ENCODE measurements at places on chromosomes 11 and 22.

- no peak overlapping the region for H3K27ac ChIP-seq
- no peak overlapping the region for H3K4me3 ChIP-seq
- no peaks in the 10 kb centered on the region for H3K36me3 ChIP-seq
- H3K27me3 ChIP-seq = no peaks in the 10 kb centered on the region
- H3K4me1 ChIP-seq = no peaks in the 10 kb centered on the region
Measured at GRCh38 chr11:34830648-34831047, 85.5 kb downstream of the APIP start.

GRCh38 chr22:45996241-45997076 is 19.5 kb upstream of the WNT7B start:
- H3K36me3 ChIP-seq = no peaks in the 10 kb centered on the region
- no peaks in the 10 kb centered on the region for H3K27me3 ChIP-seq
- no peak for DNase-seq
- no peak overlapping the region for H3K4me3 ChIP-seq
- peaks cover 16% of the 10 kb centered on the region for H3K4me1 ChIP-seq

- H3K27ac ChIP-seq = no peak overlapping the region
- no peak for DNase-seq
- H3K4me3 ChIP-seq = no peak overlapping the region
- no peaks in the 10 kb centered on the region for H3K4me1 ChIP-seq
- H3K36me3 ChIP-seq = no peaks in the 10 kb centered on the region
Measured at GRCh38 chr11:110832080-110832479, 119.8 kb upstream of the ARHGAP20 start.

DNA sequence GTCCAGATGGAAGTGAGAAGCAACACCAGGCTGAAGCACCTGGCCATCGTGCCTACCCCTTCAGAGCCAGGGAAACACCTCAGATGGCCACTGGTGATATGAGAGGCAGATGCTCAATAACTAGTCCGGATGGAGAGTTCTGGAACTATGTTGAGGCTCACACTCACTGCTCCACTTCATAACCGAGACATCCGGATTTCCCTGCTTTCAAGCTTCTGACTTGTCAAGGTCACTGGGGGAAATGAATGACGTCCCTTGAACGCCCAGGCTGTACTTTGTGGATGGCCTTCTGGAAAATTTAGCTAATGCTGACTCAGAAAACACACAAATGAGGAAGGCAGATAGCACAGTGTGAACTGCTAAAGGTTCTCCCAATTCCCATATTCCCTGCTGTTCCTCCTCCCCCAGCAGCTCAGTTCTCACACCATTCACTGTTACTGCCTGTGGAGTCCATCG is at the start of gene LYVE1:
Gene LYVE1 (minus strand): TSS at position 180 of the 456 bp plus-strand sequence. CDS start 133 bp downstream, at position 47.
- H3K4me1 ChIP-seq = no peaks in the 10 kb centered on the region
- H3K27ac ChIP-seq = no peak within 1 kb of the TSS
- no peaks in the 10 kb centered on the region for H3K36me3 ChIP-seq
- H3K27me3 ChIP-seq = peaks cover 18% of the 10 kb centered on the region
- no peak for DNase-seq
- H3K4me3 ChIP-seq = no peak within 1 kb of the TSS

DNA sequence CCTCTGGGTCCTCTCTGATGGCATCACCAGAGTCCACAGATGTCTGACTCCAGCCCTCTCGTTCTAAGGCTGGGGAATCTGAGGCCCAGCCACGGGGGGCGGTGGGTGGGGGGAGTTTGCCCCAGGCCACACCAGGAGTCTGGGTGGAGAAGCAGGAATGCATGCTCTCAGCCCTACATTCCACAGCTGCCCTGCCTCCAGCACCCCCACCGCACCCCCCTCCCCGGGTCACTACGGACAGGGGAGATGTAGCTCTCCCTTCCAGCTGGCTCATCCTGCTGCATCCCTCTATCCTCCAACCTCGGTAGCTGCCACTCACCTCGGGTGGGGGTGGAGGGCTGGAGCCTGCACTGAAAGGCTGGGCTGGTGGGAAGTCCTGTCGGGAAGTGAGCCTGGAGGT is 2.3 kb upstream of the PVALB start:
- H3K4me1 ChIP-seq = no peaks in the 10 kb centered on the region
- H3K27me3 ChIP-seq = peaks cover 8% of the 10 kb centered on the region
- no peak overlapping the region for H3K27ac ChIP-seq
- H3K4me3 ChIP-seq = no peak overlapping the region
- H3K36me3 ChIP-seq = no peaks in the 10 kb centered on the region

DNA sequence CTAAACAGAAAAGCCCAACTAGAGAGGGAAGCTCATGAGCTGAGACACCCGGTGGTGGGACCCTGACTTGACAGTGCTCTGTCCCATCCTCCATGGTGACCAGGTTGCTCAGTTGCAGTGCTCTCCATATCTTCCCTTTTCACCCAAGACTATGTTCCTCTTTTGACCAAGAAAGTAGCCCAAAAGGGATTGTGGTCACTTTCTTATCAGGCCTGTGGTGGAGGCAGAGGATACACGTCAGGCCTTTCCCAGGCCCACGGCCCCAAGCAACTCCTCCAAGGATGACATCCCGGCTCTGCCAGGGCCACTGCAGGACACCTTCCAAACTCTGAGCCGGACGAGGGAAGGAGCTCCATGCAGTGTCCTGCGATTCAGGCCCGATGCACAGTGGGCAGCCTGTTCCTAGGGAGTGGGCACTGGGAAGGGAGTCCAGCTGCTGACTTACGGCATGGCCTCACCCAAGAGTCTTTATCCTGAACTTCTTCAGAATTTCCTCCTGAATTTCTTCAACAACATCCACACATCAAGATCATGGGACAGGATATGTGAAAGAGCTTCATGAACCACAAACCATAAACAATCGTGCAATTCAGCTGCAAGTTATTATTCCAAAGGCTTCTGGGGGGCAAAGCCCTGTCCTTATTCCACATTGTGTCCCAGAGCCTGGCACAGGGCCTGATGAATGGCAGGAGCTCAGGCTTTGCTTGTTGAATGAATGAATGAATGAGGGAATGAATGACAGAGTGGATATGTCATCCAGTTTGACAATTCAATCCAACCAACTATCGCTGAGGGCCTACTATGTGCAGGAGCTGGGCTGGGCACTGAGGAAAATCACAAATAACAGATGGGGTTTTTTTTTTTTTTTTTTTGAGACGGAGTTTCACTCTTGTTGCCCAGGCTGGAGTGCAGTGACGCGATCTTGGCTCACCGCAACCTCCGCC is 36.0 kb upstream of the MYH9 start:
- peaks cover 23% of the 10 kb centered on the region for H3K4me1 ChIP-seq
- H3K27ac ChIP-seq = no peak overlapping the region
- H3K27me3 ChIP-seq = no peaks in the 10 kb centered on the region
- DNase-seq = no peak

- H3K27ac ChIP-seq = no peak overlapping the region
- H3K27me3 ChIP-seq = no peaks in the 10 kb centered on the region
- H3K36me3 ChIP-seq = no peaks in the 10 kb centered on the region
- no peak for DNase-seq
- H3K4me1 ChIP-seq = no peaks in the 10 kb centered on the region
- no peak overlapping the region for H3K4me3 ChIP-seq
Measured at GRCh38 chr11:29628609-29629008, 388.2 kb downstream of the KCNA4 start.

GRCh38 chr22:27041745-27042310 is 384.4 kb downstream of the MIAT start:
- no peaks in the 10 kb centered on the region for H3K4me1 ChIP-seq
- H3K27me3 ChIP-seq = no peaks in the 10 kb centered on the region
- no peaks in the 10 kb centered on the region for H3K36me3 ChIP-seq
- H3K27ac ChIP-seq = no peak overlapping the region

DNA sequence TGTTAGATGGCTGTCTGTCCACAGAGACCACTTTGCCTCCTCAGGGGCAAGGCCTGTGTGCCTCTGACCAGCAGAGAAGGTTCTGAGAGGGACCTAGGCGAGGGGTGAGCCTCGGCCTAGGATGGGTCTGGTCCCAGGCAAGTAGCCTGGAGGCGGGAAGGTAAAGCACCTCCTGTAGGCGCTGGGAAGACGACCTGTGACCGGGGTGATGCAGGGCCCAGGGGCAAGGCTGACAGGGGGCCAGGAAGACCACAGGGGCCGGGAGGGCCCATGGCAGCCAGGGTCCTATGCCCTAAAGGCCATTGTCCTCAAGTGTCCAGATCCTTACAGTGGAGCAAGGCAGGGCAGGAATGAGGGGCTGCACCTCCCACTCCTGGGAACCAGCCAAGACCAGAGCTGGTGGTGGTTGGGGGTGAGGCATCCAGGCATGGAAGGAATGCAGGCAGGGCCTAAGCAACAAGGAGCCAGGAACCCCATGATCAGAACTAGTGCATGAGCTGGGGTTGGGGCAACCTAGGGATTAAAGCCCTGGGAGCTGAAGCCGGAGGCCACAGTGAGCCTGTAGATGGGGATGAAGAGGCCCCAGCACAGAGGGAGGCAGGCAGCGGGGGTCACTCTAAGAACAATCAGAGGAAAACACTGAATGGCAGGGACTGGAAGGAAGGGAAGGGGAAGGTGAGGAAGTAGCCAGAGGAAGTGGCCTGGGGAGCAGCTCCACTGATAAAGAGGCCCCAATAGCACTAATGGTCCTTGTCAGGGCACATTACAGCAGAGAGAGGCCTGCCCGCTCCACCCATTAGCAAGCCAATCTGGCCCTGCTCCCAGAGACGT is 32.9 kb upstream of the KLHL35 start:
- H3K27ac ChIP-seq = no peak overlapping the region
- H3K4me1 ChIP-seq = no peaks in the 10 kb centered on the region
- H3K36me3 ChIP-seq = no peaks in the 10 kb centered on the region
- DNase-seq = no peak

- no peaks in the 10 kb centered on the region for H3K4me1 ChIP-seq
- no peak overlapping the region for H3K27ac ChIP-seq
- no peak overlapping the region for H3K4me3 ChIP-seq
- DNase-seq = no peak
- no peaks in the 10 kb centered on the region for H3K27me3 ChIP-seq
Measured at GRCh38 chr22:26734339-26735018, 77.1 kb downstream of the MIAT start.

DNA sequence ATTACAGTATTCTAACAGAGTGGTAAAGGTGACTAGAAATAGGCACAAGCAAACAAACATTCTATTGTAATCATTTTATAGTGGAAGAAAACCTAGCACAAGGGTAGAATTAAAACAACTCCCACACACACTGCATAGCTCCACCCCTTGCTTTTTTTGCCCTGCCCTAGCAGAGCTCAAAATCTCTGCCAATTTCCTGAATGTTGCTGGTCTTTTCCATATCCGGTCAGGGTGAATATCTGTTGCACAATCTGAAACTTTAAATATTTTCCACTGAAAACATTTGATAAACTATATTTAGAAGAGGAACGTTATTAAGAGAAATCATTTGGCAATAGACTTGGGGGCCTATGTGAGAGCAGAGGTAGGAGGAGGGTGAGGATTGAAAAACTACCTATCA is 2.7 kb downstream of the SPA17 start:
- DNase-seq = no peak
- no peaks in the 10 kb centered on the region for H3K36me3 ChIP-seq
- no peaks in the 10 kb centered on the region for H3K27me3 ChIP-seq
- H3K27ac ChIP-seq = no peak overlapping the region
- H3K4me3 ChIP-seq = no peak overlapping the region

GRCh38 chr22:38718414-38718813 is 12.7 kb downstream of the GTPBP1 start:
- no peaks in the 10 kb centered on the region for H3K27me3 ChIP-seq
- H3K27ac ChIP-seq = no peak overlapping the region
- H3K4me3 ChIP-seq = no peak overlapping the region
- no peak for DNase-seq
- H3K4me1 ChIP-seq = peaks cover 4% of the 10 kb centered on the region
- H3K36me3 ChIP-seq = peaks cover 7% of the 10 kb centered on the region

- DNase-seq = no peak
- H3K27ac ChIP-seq = no peak overlapping the region
- no peak overlapping the region for H3K4me3 ChIP-seq
- H3K4me1 ChIP-seq = peaks cover 16% of the 10 kb centered on the region
Measured at GRCh38 chr11:114163229-114163631, 103.7 kb downstream of the ZBTB16 start.

Data from Panc1 (cell line).